ENCODE measurements at places on chromosomes 13 and 19. TPM values are rescaled to one million over a fixed set of nuclear protein-coding genes. Genes with fewer than 3 reads are reported as not detected.

The SYDE1 gene
- not detected for total RNA-seq

The CNN1 gene
- not detected for total RNA-seq

The ANGPTL4 gene
- not detected for total RNA-seq

The FAM124A gene
- not detected for total RNA-seq

The DNASE2 gene
- 20.2 TPM for total RNA-seq

The CEACAM3 gene
- not detected for total RNA-seq

The MRPL57 gene
- total RNA-seq: 9.6 TPM

The NCAN gene
- not detected for total RNA-seq

The HPN gene
- not detected for total RNA-seq

DNA sequence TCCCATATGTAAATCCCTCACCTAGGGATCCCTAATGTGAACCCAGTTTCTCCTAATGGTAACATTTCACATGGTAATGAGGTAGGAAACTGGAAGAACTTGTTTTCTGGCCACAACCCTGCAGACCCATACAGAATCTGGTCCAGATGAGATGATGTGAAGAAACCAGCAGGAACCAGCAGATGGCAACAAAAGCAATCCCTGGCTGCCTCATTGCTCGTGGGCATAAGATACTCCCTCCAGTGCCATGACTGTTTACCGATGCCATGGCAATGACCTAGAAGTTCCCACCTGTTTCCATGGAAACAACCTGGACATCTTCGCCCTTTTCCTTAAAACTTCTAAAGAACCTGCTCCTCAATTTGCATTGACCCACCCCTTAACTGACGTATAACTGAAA, 1.4 kb upstream of the CD209 start:
- no peak for DNase-seq

GRCh38 chr13:43260999-43261398, 237.6 kb downstream of the DNAJC15 start:
- no peak for DNase-seq

DNA sequence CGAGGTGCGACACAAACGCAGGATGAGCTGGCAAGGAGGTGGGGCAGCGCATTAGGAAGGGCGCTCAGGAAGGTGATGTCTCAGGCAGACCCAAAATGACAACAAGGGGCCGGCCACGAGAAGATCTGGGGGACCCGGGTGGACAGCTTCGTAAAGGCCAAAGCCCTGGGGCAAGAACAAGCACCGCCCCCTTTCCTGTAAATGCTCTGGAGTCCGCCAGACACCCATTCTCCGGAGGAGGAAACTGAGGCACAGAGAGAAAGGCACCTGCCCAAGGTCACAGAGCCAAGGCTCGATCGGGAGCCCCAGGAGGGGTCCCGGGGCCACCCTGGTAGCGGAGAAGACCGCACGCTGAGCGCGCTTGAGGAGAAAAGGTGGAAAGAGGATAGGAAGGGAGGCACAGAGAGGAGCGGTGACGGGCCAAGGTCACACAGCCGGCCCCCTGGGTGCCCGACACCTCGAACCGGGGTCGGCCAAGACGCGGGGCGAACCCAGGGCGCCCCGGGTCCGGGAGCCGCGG, 571 bp downstream of the SAFB2 start:
- DNase-seq: no peak

DNA sequence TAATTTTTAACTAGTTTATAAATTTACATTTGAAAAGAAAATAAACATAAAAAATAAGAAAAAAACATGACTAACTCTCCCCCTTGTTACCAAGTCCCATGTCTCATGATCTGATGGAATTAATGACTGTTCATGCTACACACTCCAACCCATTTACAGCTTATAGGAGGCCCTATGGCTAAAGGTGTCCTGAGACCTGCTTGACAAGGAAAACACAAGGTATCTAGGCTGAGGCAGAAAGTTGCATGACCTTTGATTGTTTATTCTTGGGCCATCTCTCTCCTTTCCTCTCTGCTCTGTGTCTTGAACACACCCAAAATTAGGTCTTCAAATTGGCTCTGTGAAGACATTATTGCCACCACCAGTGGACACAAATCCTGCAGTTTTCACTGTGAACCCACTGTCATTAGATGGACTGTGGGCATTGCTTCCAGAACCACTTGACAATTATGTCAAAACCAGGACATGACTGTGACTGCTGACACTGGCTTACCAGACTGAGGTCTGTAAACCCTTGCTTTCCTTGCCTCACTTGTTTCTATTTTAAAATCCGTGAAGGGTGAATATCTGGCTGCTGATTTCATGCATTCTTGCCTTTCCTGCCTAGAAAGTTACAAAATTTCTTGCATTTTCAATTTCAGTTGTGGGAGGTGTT, 386.5 kb upstream of the SPRY2 start:
- no peak for DNase-seq

DNA sequence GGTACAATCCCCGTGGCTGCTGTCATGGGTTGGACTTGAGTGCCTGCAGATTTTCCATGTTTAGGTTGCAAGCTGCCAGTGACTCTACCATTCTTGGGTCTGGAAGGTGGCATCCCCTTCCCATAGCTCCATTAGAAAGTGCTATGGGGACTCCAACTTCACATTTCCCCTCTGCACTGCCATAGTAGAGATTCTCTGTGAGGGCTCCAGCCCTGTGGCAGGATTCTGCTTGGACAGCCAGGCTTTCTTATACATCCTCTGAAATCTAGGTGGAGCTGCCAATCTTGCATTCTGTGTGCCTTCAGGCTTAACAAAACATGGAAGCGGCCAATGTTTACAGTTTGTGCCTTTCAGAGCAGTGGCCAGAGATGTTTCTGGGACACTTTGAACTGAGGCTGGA, 636.2 kb downstream of the SLITRK6 start:
- no peak for DNase-seq

GRCh38 chr13:113167155-113167554, 8.7 kb downstream of the PROZ start:
- DNase-seq: no peak

DNA sequence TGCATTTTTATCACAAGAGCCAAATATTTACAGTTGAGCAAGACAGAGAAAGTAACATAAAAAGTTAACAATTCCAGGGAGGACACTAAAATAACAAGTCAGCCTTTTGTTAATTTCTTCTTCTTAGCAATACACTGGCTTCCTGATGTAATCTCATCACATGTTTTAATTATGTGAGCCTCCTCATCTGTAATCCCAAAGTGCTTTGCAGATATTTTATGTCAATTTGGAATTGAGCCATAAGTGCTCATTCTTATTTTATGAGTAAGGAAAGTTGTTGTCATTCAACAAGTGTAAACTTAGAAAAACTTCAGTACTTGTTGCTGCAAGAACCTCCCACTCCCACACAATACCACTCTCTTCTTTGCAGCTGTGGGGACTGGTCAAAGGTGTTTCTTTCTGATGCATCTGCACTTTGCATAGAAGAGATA, 223.6 kb downstream of the GPC6 start:
- DNase-seq: no peak

- DNase-seq: no peak
These were observed 115.2 kb downstream of the RAP2A start for GRCh38 chr13:97549201-97549600.

GRCh38 chr13:94335761-94336526, 143.5 kb downstream of the DCT start:
- DNase-seq: no peak
